ENCODE measurements at places on chromosomes 7 and 10. TPM values are rescaled to one million over a fixed set of nuclear protein-coding genes. Genes with fewer than 3 reads are reported as not detected.

STEAP1B gene
- 1.2 TPM for total RNA-seq

MRLN gene
- total RNA-seq: not detected

PRSS2 gene
- 5.3 TPM for total RNA-seq

GNAT3 gene
- total RNA-seq: not detected

All from progenitor cell of endocrine pancreas (in vitro differentiated cells).